Suppressor macrophage treated with lipopolysaccharide for 4 hours (primary cell): ENCODE measurements at places on chromosomes 1 and 21.

DNA sequence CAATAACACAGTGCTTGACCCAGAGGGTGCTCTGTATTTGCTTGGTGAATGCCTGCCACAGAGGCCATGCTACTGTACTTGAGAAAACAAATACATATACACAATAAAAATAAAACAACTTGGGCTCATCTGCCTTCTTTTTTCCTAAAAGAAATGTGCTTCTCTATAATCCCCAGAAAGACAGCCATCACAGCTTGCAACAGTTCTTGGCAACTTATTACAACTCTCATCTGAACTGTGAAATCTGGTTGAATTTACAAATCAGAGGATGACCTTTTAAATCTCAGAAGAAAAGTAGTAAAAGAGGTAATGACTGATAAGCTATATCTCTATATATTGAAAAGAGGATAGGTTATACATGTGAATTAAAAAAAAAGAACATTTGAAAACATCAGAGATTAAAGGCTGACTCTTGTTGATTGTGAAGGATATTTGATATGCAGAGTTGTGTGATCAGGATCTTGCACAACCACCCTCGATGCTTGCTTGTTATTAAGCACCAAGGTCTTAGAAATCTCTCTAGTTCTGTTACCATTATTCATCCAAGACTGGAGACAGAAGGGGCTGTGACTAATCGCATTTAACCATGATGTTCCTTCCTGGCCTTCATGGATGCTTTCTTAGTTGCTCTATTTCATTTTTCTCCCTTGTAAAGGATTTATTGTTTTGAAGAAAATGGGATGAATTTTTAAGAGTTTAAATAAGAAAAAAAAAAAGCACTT, 213.4 kb downstream of the APP start:
- DNase-seq, result no peak

DNA sequence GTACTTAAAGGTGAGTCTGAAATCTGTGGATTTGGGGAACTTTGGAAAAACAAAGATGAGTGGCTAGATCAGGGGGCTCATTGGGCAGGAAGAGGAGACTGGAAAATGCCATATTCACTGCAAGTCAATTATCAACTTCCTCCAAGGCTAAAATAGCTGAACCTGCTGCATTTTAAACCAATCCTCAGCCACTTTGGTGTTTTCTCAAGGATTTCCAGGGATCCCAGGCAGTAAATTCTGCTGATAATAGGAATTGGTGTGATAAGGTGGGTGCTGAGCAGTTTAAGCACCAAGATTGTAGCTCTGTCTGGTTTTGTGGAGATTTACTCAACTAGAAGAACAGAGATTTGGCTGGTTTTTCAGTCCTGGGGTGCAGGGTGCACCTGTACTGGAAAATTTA, 153.9 kb upstream of the CAMK1G start:
- no peak for DNase-seq

- no peak for DNase-seq
Observed at GRCh38 chr1:5744341-5744740, 247.9 kb downstream of the NPHP4 start.

GRCh38 chr1:171355727-171356126, 41.7 kb downstream of the FMO4 start:
- no peak for DNase-seq

DNA sequence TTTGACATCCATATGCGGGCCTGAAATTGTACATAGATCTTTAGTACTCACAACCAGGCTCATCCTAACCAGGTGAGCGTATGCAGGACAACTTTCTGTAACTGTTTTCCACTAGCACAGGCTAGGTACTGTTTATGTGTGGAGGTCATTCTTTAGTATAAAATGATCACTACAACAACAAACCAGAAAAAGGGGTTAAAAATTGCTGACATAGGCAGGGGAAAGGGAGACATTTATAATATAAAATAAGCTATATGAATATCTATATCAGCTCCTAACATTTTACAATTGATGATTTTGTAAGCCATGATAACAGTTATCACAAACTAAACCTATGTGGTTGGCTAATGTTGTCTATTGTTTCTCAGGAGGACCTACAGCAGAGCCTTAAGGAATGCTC, 37.6 kb downstream of the RGS5 start:
- DNase-seq, result no peak

DNA sequence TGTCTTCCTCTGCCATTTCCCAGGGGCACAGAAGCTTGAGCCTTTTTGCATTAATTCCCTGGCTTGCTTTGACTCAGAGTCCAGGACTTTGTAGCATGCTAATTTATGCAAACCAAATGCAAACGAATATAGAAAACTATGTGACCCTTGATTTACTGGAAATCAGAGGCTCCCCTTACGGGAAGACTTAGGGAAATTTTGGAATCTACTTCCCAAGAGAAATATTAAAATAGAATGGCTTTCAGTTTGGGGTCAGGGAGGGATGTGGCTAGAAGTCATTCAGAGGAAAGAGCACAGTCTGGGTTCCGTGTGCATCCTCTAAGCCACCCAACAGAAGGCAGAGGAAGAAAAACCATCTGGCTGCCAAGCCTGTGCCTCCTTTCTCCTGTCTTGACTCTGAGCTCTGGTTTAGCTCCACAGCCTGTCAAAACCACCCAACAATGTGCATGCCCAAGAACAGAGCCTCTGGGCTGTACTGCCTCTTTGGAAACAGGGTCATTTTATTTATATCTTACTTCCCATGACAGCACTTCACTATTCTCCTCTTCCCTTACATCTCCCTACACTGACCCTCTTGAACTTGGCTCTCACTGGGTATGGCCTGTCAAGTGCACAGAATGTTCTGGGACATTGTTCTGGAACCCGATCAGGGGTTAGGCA, 30.1 kb downstream of the ATF3 start:
- peak; percentile 89 for DNase-seq

DNA sequence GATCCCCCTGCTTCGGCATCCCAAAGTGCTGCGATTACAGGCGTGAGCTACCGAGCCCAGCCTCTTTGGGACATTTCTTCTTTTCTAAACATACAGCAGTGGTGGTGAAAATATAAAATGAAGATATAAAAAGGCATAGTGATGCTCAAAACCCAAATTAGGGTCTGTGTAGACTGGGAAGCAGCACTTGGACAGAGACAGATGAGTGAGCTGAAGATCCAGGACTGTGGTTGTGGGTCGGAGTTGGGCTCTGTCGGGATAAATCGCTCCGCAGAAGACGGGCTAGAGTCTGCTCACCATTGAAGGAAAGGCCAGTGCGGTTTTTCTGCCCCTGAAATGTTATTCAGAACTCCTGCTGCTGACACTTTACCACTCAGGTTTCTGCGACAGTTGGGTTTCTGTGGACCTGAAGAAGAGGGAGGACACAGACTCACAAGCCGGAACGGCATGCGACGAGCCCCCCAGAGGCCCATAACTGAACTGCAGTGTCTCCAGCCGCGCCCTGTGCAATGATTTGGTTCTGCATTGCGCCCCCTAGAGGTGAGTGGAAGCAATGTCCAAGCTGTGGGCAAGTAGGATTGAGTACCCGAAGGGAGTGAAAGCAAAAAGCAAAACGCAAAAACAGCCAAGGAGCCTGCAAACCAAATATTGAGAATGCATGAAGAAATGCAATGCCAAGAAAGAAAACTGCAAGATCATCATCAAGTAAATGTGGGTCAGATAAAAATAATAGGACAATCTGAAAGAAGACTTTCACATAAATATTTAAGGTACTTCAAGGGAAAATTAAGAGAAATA, 66.6 kb downstream of the GABPA start:
- DNase-seq, result peak; percentile 93

DNA sequence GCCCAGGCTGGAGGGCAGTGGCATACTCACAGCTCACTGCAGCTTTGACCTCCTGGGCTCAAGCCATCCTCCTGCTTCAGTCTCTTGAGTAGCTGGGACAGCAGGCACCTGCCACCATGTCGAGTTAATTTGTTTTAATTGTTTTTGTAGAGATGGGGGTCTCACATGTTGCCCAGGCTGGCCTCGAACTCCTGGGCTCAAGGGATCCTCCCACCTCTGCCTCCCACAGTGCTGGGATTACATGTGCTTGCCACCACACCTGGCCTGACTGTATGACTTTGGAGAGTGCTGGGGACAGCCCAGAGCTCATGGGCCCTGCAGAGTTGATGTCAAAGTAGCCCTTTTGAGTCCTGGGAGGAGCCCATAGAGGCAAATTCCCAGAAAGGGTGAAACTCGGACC, 1.8 kb downstream of the OBSCN start:
- no peak for DNase-seq

DNA sequence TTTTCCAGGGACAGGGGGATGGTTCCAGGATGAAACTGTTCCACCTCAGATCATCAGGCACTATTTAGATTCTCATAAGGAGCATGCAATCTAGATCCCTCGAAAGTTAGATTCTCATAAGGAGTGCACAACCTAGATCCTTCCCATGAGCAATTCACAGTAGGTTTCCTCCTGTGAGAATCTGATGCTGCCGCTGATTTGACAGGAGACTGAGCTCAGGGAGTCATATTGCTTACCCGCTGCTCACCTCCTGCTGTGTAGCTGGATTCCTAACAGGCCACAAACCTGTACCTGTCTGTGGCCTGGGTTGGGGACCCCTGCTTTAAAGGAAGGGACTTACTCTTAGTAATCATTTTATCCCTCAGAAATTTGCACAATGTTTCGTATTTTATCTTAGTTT, 9.3 kb downstream of the CTH start:
- no peak for DNase-seq

- peak; percentile 67 for DNase-seq
Observed at GRCh38 chr21:33403128-33403785, at the start of gene IFNGR2. Gene IFNGR2 (plus strand): TSS chr21:33403413. CDS start chr21:33403544, 131 bp downstream.
